C1 segment of cervical spinal cord (tissue), 14 donors: ENCODE measurements at places on chromosomes 1 and 21.

DNA sequence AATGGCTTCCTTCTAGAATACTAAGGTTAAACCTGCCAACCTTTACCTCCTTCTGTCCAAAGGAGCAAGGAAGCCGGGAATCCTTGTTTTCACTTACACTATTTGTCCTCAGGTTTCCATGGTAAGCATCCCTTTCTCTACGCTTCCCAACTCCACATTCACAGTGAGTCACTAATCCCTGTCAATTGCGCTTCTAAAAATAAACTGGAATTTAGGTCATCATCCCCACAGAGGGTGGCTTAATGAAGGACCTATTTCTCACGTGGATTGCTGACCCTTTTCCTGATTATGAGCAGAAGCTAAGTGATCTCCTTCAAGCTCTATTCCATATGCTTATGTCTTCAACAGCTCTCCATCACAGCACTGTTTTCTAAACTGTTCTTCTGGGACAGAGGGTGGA lies 39.9 kb upstream of the ABCA4 start:
- no peak for DNase-seq

- DNase-seq: no peak
Observed at GRCh38 chr1:46582972-46583371, 21.1 kb downstream of the MKNK1 start.

DNA sequence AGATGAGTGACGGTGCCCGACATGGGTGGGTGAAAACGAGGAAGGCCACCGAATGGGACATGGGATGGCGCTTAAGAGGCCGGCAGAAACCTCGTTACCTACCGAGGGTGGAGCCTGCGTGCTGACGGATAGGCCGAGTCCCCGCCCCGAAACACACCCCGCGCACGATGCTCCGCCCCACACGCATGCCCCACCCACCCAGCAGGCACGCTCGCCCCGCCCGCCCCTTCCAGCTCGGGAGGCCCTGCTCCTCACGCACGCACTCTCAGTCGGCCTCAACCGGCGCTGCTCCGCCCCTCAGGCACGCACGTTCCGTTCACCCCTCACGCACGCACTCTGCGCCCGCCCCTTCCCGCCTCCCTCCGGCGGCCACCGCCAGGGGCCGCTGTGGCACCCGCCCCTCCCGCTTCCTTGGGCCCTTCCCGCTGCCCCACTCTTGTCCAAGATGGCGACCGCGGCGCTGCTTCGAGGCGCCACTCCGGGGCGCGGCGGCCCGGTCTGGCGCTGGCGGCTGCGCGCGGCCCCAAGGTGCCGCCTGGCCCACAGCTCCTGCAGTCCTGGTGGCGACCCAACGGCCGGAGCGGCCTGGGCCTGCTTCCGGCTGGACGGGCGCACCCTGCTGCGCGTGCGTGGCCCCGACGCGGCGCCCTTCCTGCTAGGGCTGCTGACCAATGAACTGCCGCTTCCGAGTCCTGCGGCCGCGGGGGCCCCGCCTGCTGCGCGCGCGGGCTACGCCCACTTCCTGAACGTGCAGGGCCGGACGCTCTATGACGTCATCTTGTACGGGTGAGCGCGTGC lies at the start of gene IBA57:
Gene IBA57 (plus strand): TSS at position 433 of the 798 bp plus-strand sequence. CDS start 13 bp downstream, at position 446.
- DNase-seq: peak; percentile 100

DNA sequence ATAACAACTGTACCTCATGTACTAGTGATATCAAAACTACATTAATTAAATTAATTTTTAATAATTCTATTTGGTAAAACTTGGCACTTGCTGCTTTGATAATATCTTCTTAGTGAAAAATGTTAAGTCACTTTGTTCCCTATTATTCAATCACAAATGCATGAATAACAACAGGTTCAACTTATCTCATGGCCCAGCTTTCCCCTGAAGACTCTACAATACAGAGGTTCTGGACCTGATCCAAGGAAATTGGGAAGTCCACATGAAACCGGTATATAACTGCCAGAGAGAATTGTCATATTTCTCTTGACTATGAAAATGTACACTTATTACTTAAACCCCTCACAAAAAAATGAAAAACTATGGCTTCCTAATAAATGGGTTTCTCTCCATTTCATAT lies 33.9 kb upstream of the PTPRC start:
- no peak for DNase-seq

GRCh38 chr1:2445823-2446215 lies 30.3 kb upstream of the PLCH2 start:
- peak; percentile 62 for DNase-seq

GRCh38 chr1:200739702-200740570 lies 1.2 kb downstream of the CAMSAP2 start:
- DNase-seq: no peak
